ENCODE measurements at places on chromosomes 6 and 20. TPM values are rescaled to one million over a fixed set of nuclear protein-coding genes. Genes with fewer than 3 reads are reported as not detected.

The SLC4A11 gene
- 3.9 TPM for total RNA-seq

- H3K27me3 ChIP-seq, result no peaks in the 10 kb centered on the region
- peaks cover 13% of the 10 kb centered on the region for H3K4me1 ChIP-seq
- H3K27ac ChIP-seq, result no peak overlapping the region
- H3K4me3 ChIP-seq, result no peak overlapping the region
- H3K36me3 ChIP-seq, result no peaks in the 10 kb centered on the region
Measured at GRCh38 chr6:4362326-4362725, 227.0 kb upstream of the ECI2 start.

The PAX1 gene
- not detected for total RNA-seq

DNA sequence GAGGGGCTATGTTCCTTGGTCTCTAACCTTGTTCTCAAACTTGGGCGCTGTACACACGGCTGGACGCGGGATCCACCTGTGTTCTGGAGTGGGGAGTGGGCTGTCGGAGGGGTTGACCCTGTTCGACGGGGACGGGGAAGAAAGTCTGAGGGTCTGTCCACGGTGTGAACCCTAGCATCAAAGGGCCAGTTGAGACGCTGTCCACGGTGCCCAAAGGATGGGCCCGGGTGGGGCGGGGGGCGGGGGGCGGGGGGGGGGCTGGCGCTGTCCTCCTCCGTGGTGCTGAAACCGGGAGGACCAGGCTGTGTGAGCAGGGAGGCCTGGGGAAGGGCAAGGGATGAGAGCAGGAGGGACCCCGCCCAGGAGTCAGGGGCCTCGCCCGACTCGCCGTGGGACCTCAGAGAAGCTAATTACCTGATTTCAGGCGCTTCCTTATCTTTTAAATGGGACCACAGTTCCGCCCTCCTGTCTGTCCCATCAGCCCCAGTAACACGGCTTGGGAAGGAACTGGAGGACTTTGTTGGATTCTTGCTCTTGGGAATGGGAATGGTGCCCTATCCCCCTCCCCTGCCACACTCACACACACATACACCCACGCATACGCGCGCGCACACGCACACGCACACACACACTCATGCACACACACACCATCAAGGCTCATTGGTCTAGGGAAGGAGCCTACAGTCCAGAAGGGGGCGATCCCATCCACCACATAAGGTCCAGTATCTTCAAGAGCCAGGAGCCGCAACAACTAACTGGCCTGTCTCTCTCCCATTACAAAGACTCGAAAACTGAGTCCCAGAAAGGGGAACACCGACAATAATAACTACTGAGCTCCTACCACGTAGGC lies 1.0 kb upstream of the VSTM2L start:
- H3K27me3 ChIP-seq, result peaks cover 15% of the 10 kb centered on the region
- DNase-seq, result peak; percentile 64
- H3K27ac ChIP-seq, result no peak overlapping the region
- H3K36me3 ChIP-seq, result no peaks in the 10 kb centered on the region
- H3K4me1 ChIP-seq, result peaks cover 19% of the 10 kb centered on the region
- H3K4me3 ChIP-seq, result peak overlapping the region; percentile 17

DNA sequence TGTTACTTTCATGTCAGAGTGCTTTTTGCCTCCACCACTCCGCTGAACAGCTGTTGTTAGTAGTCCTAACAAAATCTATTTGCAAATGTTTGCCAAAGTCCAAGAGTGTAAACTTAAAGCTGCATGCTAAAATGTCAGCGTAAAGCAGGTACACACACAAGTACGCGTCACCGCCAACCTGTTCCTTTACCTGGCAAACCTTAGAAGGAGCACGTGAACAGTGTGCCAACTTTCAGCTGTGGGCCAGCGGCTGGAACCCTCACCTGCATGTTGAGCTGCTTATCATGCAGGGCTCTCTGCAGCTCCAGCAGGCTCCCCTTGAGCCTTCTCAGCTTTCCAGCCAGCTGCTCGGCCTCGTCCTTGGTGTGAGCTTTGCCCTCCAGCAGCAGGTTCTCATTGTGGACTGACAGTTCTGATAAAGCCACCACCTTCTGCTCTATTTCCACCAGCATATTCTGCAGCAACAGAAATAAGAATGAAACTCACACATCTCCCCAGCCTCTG lies 359.3 kb downstream of the SYNE1 start:
- no peaks in the 10 kb centered on the region for H3K27me3 ChIP-seq
- H3K27ac ChIP-seq, result no peak overlapping the region
- H3K36me3 ChIP-seq, result peaks cover 26% of the 10 kb centered on the region
- H3K4me3 ChIP-seq, result no peak overlapping the region
- no peak for DNase-seq

DNA sequence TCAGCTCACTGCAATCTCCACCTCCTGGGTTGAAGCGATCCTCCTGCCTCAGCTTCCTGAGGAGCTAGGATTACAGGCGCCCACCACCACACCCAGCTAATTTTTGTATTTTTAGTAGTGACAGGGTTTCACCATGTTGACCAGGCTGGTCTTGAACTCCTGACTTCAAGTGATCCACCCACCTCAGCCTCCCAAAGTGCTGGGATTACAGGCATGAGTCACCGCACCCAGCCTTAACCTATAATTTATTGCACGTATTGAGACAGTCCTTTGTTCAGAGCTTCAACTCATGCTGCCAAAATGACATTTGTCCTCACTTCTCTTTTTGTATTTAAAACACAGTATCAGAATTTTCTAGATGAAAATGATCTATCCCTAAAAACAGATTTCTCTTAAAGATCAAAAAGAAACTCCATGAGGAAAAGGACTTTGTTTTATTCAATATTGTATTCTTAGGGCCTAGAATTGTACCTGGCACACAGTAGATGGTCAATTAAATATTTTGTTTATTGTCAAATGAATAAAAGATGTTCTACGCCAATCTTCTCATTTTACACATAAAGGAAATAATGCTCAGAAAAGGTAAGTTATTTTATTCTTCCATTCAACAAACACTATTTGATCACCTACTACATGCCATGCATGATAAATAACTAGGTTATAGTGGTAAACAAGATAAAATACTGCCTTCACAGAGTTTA lies 10.8 kb downstream of the SERAC1 start:
- peaks cover 6% of the 10 kb centered on the region for H3K4me1 ChIP-seq
- H3K4me3 ChIP-seq, result no peak overlapping the region
- no peak for DNase-seq
- H3K27me3 ChIP-seq, result no peaks in the 10 kb centered on the region
- H3K36me3 ChIP-seq, result peaks cover 4% of the 10 kb centered on the region

DNA sequence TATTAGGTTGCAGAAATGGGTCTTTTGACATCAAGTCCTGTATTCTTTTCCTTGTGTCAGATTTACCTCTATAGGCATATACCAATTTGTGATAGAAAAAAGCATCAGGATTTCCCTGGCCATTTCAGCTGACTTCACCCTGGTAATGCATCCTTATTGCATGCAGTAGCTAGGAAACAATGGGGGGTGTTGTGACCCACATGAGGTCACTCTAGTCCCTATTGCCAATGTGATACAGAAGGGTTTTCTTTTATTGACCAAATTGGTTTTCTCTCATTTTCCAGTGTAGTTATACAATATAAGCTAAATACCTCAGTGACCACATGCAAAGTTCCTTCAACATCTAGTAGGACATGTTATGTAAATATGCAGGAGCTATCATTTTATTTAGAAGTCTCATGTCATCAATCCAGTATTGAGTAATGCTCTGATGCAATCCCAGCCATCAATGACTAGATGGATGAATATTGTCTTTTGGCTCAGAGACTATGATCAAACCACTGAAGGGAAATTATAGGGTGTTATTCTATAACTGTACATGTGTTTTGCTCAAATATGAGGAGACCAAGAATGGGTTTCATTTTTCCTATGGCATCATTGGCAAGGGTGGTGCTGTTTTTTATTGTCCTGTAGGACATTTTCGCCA lies 177.7 kb downstream of the KLHL32 start:
- no peak for DNase-seq
- no peak overlapping the region for H3K27ac ChIP-seq
- H3K36me3 ChIP-seq, result no peaks in the 10 kb centered on the region
- no peak overlapping the region for H3K4me3 ChIP-seq

The FAM83B gene
- 1.9 TPM for total RNA-seq

GRCh38 chr6:47292944-47293343 lies 16.8 kb downstream of the TNFRSF21 start:
- H3K27ac ChIP-seq, result no peak overlapping the region
- DNase-seq, result peak; percentile 52
- H3K27me3 ChIP-seq, result no peaks in the 10 kb centered on the region
- H3K4me3 ChIP-seq, result no peak overlapping the region
- no peaks in the 10 kb centered on the region for H3K4me1 ChIP-seq

The CPNE5 gene
- total RNA-seq, result 0.29 TPM

GRCh38 chr6:22575190-22575589 lies 5.8 kb downstream of the HDGFL1 start:
- no peaks in the 10 kb centered on the region for H3K36me3 ChIP-seq
- no peak overlapping the region for H3K27ac ChIP-seq
- no peak overlapping the region for H3K4me3 ChIP-seq
- H3K4me1 ChIP-seq, result no peaks in the 10 kb centered on the region

- H3K27ac ChIP-seq, result no peak overlapping the region
- H3K36me3 ChIP-seq, result no peaks in the 10 kb centered on the region
- H3K4me3 ChIP-seq, result no peak overlapping the region
- DNase-seq, result peak; percentile 23
- H3K4me1 ChIP-seq, result no peaks in the 10 kb centered on the region
Measured at GRCh38 chr6:80489911-80490635, 383.6 kb downstream of the BCKDHB start.

DNA sequence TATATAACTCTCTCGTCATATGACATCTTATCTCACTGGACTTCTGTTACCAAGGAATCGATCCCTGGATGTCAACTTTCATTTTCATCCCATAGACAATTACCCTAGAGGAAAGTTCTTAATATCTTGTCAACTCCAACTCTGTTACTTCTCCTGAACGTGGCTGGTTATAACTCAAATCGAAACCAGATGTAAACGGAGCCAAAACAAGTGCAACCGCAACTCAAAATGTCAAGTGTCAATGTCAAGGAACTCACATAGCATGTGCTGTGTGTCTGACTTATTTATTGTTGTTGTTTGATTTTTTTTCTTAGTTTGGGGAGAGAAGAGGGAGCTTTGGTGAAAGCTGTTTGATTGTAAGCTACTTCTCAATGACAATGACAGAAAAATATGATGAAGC lies 108.6 kb downstream of the VIP start:
- no peak overlapping the region for H3K4me3 ChIP-seq
- H3K27ac ChIP-seq, result no peak overlapping the region
- H3K27me3 ChIP-seq, result no peaks in the 10 kb centered on the region

The ZSCAN23 gene
- total RNA-seq, result 4.8 TPM

DNA sequence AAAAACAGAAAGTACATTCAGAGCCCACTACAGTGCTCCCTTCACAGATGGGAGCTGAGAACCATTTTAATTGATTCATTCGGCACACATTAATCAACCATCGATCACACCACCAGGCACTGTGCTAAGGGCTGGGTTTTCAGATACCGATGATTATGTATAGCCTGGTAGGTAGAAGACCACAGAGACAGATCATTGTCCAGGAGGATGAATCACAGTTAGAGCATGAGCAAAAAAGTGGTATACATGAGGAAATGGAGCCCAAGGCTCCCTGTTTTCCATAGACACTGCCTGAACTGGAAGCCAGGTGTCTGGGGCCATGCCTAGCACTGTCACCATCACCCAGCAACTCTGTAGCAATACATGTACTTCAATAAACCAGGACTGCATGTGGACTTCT lies 9.0 kb upstream of the PRDM1 start:
- H3K36me3 ChIP-seq, result no peaks in the 10 kb centered on the region
- H3K27ac ChIP-seq, result no peak overlapping the region
- H3K4me1 ChIP-seq, result peaks cover 4% of the 10 kb centered on the region
- no peak overlapping the region for H3K4me3 ChIP-seq
- peaks cover 3% of the 10 kb centered on the region for H3K27me3 ChIP-seq

DNA sequence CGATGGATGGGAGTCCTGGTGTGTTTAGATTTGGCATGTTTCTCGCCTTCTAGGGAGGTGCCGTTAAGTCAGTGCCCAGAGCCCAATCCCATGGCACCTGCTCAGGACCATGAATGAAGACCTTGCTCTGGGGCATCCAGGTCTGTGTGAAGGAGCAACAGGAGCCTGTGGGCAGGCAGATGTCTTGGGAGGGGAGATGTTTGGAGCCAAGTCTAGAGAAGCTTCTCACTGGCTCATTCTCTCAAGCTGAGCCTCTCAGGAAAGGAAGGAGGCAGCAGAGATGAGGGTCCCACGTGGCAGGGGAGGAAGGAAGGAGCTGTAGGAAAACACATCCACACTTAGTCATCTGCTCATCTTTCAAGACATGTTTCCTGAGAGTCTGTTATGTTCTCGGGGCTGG lies 9.5 kb upstream of the SIRPB1 start:
- DNase-seq, result no peak
- no peak overlapping the region for H3K4me3 ChIP-seq
- H3K4me1 ChIP-seq, result no peaks in the 10 kb centered on the region
- no peaks in the 10 kb centered on the region for H3K36me3 ChIP-seq

DNA sequence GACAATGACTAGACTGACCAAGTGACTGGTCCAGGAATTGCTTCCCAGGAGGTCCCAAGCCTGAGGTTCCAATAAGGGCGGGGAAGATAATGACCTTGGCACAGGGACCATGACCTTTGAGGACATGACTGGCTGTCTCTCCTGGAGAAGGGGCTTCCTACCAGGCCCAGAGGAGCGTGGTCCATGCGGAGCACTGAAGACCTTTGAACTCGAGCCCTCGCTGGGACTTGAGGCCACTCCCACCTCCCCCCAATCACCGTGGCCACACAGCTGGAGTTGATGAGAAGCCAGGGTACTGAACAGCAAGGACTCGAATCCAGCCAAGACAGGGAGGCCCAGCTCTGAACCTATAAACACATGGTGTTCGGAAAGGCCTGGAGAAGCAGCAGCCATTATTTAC lies 677.0 kb downstream of the PRKN start:
- no peaks in the 10 kb centered on the region for H3K27me3 ChIP-seq
- no peak overlapping the region for H3K27ac ChIP-seq
- no peaks in the 10 kb centered on the region for H3K36me3 ChIP-seq
- no peak for DNase-seq
- no peak overlapping the region for H3K4me3 ChIP-seq

GRCh38 chr6:137951064-137951597 lies 84.1 kb downstream of the TNFAIP3 start:
- H3K36me3 ChIP-seq, result no peaks in the 10 kb centered on the region
- H3K4me1 ChIP-seq, result no peaks in the 10 kb centered on the region
- peaks cover 9% of the 10 kb centered on the region for H3K27me3 ChIP-seq
- no peak for DNase-seq
- H3K27ac ChIP-seq, result no peak overlapping the region

The HDDC2 gene
- total RNA-seq, result 59.5 TPM

GRCh38 chr6:57021086-57021720 lies 25.3 kb upstream of the KIAA1586 start:
- DNase-seq, result peak; percentile 33
- no peak overlapping the region for H3K4me3 ChIP-seq
- no peaks in the 10 kb centered on the region for H3K27me3 ChIP-seq
- no peaks in the 10 kb centered on the region for H3K36me3 ChIP-seq
- no peaks in the 10 kb centered on the region for H3K4me1 ChIP-seq

DNA sequence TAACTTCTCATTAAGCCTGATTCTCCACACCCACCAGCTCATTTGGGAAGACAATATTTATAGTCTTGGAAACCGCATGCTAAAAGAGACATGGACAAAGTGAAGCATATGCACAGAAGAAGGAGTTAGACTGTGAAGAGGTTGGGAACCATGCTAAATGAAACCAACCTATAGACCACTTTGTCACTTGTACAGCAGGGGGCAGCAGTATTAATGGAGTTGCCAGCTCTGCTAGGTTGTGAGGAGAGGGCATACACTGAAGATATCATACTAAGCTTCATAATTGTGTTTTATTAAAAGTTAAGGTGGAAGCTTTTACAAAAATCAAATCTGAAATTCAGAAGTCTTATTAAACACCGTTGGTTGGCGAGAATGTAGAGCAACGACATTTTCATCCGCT lies 38.3 kb upstream of the HMGCLL1 start:
- no peak overlapping the region for H3K27ac ChIP-seq
- no peaks in the 10 kb centered on the region for H3K4me1 ChIP-seq
- no peak overlapping the region for H3K4me3 ChIP-seq
- DNase-seq, result peak; percentile 14
- no peaks in the 10 kb centered on the region for H3K27me3 ChIP-seq
- no peaks in the 10 kb centered on the region for H3K36me3 ChIP-seq

Data from astrocyte (in vitro differentiated cells and primary cell).